ENCODE measurements at places on chromosomes 6 and 20.
A peak's percentile ranks its signal among the peaks of the same experiment; 100 is the strongest.

DNA sequence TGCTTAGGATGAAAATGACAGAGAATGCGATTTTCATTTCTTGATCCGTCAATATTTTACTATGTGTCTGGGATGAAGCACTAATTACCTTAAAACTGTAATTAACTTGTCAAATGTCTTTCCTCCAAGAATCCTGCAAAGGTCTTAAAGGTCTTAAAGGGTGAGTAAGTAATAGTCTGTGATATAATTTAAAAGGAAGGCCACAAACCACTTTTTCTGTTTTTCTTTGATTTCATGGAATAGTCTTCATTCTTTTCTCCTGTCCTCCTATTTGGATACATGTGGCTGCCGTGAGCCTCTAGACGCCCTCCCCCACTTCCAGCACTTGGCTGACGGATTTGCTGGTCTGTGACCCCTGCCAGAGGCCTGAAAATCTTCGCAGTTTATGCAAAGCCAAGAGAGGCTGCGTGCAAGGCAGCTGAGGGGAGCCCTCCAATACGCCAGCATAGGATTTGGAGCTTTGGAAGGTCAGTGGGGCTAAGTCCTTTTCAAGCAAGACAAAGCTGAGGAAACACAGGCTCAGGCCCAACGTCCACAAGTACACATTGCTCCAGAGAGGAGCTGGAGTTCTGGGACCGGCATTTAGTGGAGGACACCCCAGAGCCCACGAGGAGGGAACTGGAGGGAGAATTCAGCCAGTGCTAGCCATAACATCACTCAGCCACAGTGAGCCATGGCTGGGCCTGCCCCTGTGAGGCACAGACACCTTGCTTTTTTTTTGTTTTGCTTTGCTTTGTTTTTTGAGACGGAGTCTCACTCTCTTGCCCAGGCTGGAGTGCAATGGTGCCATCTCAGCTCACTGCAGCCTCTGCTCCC is 382.6 kb downstream of the SMOC2 start:
- no peak for DNase-seq

DNA sequence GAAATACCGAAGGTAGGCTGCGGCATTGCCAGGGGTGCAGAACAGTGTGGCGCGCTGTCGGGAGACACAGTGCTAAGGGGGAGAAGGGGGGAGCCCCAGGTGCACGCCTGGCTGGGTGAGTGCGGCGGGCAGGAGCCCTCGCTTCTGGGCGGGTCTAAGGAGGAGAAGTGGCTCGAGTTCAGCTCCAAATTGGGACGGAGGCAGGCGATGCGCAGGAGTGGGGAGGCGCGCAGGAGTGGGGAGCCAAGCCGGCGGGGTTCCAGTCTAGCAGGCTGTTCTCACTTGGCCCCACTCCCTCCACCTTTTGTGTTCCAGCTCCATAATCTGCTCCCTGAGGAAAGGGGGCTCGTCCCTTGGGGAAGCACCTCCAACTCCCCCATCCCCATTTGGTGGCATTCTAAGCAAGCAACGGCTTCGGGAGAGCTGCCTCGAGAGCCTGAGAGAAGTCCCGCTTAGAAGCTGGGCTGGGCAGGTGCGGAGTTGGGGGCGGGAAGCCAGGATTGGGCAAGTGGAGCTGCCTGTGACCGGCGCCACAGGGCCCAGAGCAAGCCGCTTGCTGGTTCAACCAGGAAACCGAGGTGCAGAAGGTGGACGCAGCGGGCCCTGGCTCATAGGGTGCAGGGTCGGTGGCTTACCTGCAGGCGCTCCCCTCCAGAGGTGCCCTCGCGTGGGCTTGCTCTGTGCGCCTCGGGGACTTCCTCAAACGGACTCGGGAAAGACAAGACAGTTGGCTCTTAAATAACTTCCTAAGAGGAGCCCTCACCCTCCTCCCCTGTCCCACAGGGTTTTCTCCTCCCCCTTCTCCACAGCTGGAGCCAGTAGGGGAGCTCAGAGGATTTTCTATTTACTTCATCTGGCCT is at the start of gene F13A1:
TSS of gene F13A1 (minus strand) at position 711 of the 860 bp plus-strand sequence. CDS start 1,998 bp downstream, outside the sequence.
- no peak for DNase-seq

- no peak for DNase-seq
These were observed 44.8 kb upstream of the CTNNBL1 start for GRCh38 chr20:37649017-37649416.

DNA sequence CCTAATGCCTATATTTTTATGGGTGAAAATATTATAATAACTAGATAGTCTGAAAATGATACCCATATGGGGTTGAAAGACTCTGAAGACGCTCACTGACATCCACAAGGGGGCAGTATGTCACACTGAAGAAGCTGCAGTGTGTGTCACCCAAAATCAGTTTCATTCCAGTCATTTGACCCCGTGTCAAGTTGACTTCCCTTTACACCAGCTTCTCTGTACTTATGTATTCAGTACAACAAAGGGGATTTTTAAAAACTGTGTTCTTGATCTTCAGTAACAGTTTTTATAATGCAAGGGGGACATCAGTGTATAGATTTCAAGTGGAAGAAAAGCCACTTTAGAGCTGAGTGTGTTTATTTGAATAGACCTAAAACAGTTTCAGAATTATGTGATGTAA is 19.3 kb downstream of the FAXC start:
- peak; percentile 64 for DNase-seq

GRCh38 chr6:49202924-49203536 is 260.0 kb downstream of the MMUT start:
- no peak for DNase-seq

GRCh38 chr6:109795994-109796555 is 105.0 kb downstream of the FIG4 start:
- peak; percentile 60 for DNase-seq

All from AG10803 (cell line).